A172 (cell line): ENCODE measurements at places on chromosomes 3 and 15. TPM values are rescaled to one million over a fixed set of nuclear protein-coding genes. Genes with fewer than 3 reads are reported as not detected.

PP2D1 gene
- total RNA-seq, result not detected in 2 replicates

SYNPR gene
- not detected in 2 replicates for total RNA-seq

OIP5 gene
- 38.0 and 41.6 TPM in 2 replicates for total RNA-seq

SMAD3 gene
- total RNA-seq, result 5.2 and 7.2 TPM in 2 replicates

GRAMD1C gene
- total RNA-seq, result 1.0 and 1.1 TPM in 2 replicates

FGF12 gene
- total RNA-seq, result 4.3 and 4.9 TPM in 2 replicates

GOLGA8S gene
- total RNA-seq, result not detected in 2 replicates

MNS1 gene
- total RNA-seq, result 7.8 and 9.3 TPM in 2 replicates

TMEM40 gene
- 2.9 TPM in 1 of 2 replicates, not detected in the other for total RNA-seq

MAP1A gene
- total RNA-seq, result 45.0 and 53.1 TPM in 2 replicates

PPP1R2 gene
- 61.4 and 180 TPM in 2 replicates for total RNA-seq

TNNC1 gene
- total RNA-seq, result 16.5 and 36.6 TPM in 2 replicates

CCDC54 gene
- not detected in 2 replicates for total RNA-seq

SPSB4 gene
- 1.1 and 2.9 TPM in 2 replicates for total RNA-seq

HYAL1 gene
- total RNA-seq, result 0.72 and 2.3 TPM in 2 replicates

MUC20 gene
- 0.05 TPM in 1 of 2 replicates, not detected in the other for total RNA-seq

SLMAP gene
- 44.6 and 61.8 TPM in 2 replicates for total RNA-seq

CCR8 gene
- total RNA-seq, result not detected in 2 replicates

PLSCR5 gene
- total RNA-seq, result not detected in 2 replicates

SPINK8 gene
- not detected in 2 replicates for total RNA-seq

NTRK3 gene
- not detected in 2 replicates for total RNA-seq

SERPINI2 gene
- total RNA-seq, result not detected in 2 replicates

C2CD4A gene
- 0.26 TPM in 1 of 2 replicates, not detected in the other for total RNA-seq

IVD gene
- 10.8 and 20.7 TPM in 2 replicates for total RNA-seq

CCDC39 gene
- 0.22 TPM in 1 of 2 replicates, not detected in the other for total RNA-seq

PLSCR2 gene
- total RNA-seq, result not detected in 2 replicates

NPAP1 gene
- not detected in 2 replicates for total RNA-seq

CYP8B1 gene
- total RNA-seq, result not detected in 2 replicates

PATL2 gene
- not detected in 2 replicates for total RNA-seq

FEZF2 gene
- total RNA-seq, result not detected in 2 replicates

FBXL22 gene
- not detected in 2 replicates for total RNA-seq

PRR20G gene
- total RNA-seq, result not detected in 2 replicates

EPHA6 gene
- not detected in 2 replicates for total RNA-seq

LDHAL6B gene
- total RNA-seq, result not detected in 2 replicates

ZNF385D gene
- total RNA-seq, result not detected in 2 replicates

CMTM8 gene
- total RNA-seq, result 3.4 and 3.5 TPM in 2 replicates

PLA2G4B gene
- 0.57 and 0.84 TPM in 2 replicates for total RNA-seq

CPNE4 gene
- total RNA-seq, result not detected in 2 replicates
